ENCODE measurements at places on chromosomes 7 and 10.

- no peak for DNase-seq
Measured at GRCh38 chr7:151992375-151992774, 33.1 kb upstream of the GALNT11 start.

DNA sequence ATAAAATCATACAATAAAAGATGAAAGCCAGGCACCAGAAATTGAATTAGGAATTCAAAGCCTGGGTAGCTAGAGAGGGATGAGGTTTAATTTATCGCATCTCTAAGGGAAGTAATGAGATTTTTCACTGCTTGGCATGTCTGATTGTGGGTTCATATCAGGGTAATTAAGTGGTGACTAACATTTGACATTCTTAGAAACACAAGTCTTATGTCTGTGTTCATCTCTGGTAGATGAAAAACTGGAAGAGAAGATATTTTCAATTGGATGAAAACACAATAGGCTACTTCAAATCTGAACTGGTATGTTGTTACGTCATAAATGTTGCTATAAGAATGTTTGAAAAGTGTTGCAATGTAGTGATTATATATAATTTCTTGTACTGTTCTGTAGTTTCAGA lies 36.8 kb upstream of the ARMS2 start:
- no peak for DNase-seq

- DNase-seq = no peak
Measured at GRCh38 chr10:108469940-108470339, 1305.4 kb upstream of the SORCS1 start.

GRCh38 chr10:50432211-50433009 lies 181.1 kb upstream of the ASAH2 start:
- no peak for DNase-seq

DNA sequence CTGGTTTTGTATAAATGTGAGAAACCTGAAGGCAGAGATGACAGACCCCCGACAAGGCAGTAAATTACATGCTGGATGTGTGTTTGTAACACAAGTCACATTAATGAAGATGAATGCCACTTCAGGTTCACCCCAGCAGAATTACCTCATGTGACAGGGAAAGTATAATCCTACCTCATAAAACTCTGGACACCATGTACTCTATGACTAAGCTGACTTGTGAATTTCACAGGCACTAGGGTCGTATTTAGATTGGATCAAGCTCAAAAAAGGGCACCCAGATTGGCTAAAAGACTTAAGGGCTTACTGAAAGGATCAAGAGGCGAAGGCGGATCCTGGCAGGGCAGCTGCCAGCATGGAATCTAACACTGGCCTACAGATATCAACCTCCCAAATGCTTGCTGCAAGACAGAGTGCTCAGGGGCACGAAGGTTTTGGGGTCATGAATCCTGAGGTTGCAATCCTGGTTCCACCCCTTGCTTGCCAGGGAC lies 161.4 kb downstream of the PIP4K2A start:
- no peak for DNase-seq

GRCh38 chr7:4286351-4286750 lies 395.7 kb upstream of the FOXK1 start:
- no peak for DNase-seq

- no peak for DNase-seq
Measured at GRCh38 chr7:95690367-95690947, 81.9 kb upstream of the DYNC1I1 start.

DNA sequence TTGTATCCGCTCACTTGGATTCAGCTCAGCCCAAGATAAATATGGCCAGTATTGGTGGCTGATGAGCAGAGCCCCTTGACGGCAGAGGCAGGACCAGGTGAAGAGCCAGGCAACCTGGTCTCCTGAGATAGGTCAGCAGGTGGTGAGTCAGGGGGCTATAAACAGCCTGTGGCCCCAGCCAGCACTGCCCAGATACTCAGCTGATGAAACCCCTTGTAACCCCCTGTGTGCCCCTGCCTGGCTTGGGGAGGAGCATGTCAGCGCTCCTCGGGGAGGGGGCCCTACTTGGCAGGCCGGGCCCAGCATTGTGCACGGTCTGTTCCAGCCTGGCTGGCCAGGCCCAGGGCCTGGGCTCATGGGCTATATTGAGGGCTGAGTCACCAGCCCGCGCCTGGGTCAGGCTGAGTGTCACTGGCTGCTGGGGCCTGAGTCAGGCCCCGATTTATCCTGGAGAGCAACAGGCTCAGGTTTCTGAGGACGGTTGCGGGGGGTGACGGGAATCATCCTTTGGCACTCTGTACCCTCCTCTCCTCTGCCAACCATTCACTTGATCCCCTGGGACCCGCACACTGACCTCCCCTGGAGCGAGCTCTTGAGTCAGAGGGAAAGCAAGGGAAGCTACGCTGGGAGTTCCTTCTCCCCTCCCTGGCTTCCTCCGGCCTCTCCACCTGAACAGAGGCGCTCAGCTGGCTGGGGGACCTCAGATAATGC lies 2.8 kb upstream of the FLNC start:
- no peak for DNase-seq

- no peak for DNase-seq
Measured at GRCh38 chr10:129090618-129091366, 376.2 kb upstream of the MGMT start.

DNA sequence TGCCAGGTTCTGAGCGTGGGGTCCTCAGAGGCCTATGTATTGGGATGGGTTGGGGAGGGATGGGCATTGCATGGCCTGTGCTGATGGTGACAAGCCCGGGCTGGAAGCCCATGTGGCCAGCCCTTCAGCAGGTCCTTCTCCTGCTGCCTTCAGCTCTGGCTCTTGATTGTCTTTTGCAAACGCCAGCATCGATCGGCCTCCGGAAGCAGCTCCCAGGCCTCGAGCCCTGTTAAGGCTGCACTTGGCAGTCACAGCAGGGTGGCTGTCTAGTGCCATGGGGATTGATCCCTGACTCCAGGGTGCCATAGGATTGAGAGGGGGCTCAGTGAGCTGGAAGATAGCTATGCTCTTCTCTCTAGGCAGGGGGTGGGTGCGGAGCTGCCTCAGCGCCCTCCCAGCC lies 51.4 kb downstream of the CDH23 start:
- no peak for DNase-seq

GRCh38 chr10:102118867-102119266 lies 1.3 kb downstream of the LDB1 start:
- no peak for DNase-seq

DNA sequence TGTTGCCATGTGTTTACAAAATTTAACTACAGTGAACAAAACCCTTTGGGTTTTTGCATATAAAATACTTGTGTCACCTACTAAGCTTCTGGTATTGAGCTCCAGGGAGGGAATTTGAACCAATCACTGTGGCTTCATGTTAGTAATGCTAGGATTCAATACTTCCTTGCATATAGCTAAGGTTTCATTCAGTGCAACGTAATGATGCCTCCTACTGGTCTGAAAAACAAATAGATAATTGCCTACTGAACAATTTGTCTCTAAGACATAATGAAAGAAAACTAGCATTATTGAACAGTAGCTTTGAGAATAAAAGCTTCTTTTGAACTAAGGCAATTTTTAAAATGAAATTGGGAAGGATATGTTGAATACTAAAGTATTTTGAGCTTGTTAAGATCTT lies 244.4 kb downstream of the ZWINT start:
- DNase-seq = no peak

GRCh38 chr7:142478479-142479220 lies 220.8 kb upstream of the PRSS58 start:
- DNase-seq = no peak

GRCh38 chr10:33223326-33224000 lies 111.0 kb downstream of the NRP1 start:
- no peak for DNase-seq

- DNase-seq = no peak
Measured at GRCh38 chr7:33804140-33804660, 101.1 kb upstream of the BMPER start.

DNA sequence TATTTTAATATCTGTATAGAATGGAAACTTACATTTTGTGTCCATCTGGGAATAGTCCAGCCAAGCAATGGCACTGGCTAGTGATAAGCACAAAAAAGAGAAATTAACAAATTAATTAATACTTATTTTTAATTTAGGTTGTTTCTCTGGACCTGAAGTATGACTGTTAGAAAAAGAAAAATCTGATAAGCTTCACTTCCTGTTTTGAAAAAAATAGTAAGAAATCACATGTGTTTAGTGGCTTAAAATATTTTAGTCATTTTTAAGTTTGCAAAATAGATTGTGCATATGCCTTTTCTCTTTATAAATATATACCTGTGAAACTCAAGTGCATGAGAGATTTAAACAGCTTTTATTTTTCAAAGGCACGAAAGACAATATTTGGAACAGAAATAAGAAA lies 50.1 kb upstream of the CREB5 start:
- no peak for DNase-seq

GRCh38 chr7:122082670-122083069 lies 61.4 kb downstream of the AASS start:
- DNase-seq = no peak

DNA sequence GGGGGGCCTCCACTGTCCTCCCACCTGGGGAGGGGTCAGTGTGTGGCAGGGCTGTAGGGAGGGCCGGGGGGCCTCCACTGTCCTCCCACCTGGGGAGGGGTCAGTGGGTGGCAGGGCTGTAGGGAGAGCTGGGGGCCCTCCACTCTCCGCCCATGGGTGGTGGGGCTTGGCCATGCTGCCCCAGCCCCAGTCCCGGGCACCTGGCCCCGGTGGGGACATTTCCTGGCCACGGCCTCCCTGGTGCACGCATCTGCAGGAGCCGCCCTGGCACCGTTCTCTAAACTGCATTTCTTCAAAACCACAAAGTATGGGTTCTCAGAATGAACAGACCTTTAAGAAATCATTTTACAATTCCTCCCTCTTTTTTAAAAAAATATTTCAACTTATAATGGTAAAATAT lies 89.3 kb upstream of the PDGFA start:
- DNase-seq = no peak

GRCh38 chr7:119713606-119714005 lies 559.4 kb upstream of the KCND2 start:
- no peak for DNase-seq

DNA sequence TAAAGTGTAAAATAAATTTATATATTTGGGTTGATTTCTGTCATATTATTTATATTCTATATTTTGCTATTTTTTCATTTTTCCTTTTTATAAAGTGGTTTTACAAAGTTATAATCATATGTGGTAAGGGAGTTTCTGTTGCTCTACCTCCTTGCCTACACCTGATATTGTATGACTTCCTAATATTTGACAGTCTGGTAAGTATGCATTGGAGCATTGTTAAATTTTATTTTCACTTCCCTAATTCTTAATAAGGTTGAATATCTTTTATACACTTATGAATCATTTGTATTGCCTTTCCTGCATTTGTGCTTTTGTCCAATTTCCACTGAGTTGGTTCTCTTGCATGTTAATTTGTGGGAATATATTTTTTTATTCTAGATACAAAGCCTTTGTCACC lies 492.4 kb downstream of the GRID1 start:
- no peak for DNase-seq

DNA sequence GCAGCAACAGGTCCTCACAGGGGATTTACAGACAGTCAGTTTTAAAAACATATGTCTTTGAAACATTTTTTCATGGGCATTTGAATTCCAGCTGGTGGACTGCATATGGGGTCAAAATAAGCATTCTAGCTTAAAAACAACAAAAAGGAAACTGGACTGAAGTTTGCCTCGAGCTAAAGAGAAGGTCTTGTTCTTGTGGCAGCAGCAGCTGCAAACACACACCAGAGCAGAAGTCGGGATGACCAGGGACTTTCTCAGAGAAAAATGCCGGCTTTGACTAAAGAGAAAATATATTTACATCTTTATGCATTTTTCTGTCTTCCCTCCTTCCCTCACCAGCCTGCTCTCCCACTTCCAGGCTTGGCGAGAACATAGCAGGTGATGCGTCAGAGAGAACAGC lies 361.4 kb downstream of the CXCL12 start:
- no peak for DNase-seq

DNA sequence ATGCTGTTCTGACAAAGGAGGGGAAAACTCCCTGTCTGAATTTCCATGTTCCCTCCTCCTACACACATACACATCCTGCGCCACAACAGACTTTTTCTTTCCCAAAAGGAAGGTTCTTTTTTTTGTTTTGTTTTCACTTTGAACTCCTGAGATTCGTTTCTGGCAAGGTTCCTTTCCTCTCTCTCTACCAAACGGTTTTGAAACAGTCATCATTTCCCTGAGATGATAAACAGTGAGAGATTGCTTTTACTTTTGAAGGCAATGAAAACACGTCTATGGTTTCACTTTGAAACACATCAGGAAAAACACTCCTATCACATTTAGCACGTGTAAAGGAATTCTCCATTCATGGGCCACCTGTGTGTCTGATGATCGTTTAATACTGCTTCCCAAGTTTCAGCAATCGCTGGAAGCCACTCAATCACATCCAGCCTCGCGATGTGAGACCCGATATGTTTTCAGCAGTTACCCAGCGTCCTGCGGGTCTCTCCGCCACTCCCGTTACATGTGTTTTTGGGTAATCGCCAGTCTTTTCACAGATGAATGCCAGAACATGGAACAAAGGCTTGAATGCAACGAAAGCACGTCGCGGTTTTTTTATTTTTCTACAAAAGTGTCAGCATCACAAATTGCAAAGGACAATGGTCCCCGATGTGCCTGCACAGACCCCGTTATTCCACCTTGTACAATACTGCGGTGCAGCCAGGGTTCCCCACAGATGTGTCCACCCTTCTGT lies 62.8 kb upstream of the CUX1 start:
- no peak for DNase-seq

- no peak for DNase-seq
Measured at GRCh38 chr7:90645784-90646183, 49.7 kb downstream of the CDK14 start.

DNA sequence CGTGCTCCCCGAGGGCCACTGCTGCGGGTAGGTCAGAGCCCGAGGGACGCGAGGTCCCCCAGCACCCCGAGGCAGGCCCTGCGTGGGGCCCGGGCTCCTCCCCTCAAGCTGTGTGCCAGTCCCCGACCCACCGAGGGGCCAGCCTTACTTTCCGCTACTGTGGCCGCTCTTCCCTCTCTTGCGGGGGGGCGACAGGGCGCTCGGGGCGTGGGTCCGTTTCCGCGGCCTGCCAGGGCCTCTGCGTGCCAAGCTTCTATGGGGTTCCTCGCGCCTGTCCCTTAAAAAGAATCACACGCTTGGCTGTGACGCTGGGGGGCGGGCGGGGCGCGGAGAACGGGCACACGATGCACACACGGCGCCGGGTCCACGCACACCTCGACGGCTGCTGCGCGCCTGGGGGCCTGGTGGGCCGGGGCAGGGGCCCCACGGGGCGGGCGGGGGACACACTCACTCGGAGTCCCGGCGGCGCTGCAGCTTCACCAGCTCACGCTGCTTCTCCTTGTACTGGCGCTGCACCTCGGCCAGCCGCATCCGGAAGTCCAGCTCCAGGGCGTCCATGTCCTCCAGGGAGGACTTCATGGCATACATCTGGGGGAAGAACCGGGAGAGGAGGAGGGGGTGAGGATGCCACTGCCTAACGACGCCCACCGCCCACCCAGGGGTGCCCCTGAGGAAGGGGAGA lies 62.0 kb downstream of the TNRC18 start:
- DNase-seq = no peak

GRCh38 chr10:93066544-93066913 lies 5.9 kb downstream of the CYP26C1 start:
- no peak for DNase-seq

DNA sequence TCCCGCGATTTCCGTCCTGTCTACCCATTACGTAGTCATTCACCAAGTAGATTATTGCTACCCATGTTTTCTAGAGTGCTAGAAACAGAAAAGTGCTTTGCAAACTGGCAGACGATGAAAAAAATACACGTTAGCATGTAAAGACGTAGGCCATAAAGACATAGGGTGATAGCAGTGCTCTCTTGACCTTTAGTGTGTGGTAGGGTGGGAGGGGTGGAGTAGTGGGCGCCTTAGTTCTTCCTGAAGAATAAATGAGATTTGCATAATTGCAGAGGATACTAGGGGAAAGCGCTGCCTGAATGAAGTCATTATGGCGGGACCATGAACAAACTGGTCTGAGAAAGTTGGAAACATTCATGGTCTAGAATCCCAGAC lies 948 bp downstream of the ZNF485 start:
- DNase-seq = no peak
